ENCODE measurements at places on chromosomes 3 and 15. TPM values are rescaled to one million over a fixed set of nuclear protein-coding genes. Genes with fewer than 3 reads are reported as not detected.

GRCh38 chr15:22939652-22940061 is 40.5 kb downstream of the CYFIP1 start:
- H3K27me3 ChIP-seq, result no peaks in the 10 kb centered on the region
- H3K4me1 ChIP-seq, result no peaks in the 10 kb centered on the region
- no peak for DNase-seq
- H3K36me3 ChIP-seq, result peaks cover 92% of the 10 kb centered on the region

GOLGA8M gene
- total RNA-seq, result 2.2 TPM

DNA sequence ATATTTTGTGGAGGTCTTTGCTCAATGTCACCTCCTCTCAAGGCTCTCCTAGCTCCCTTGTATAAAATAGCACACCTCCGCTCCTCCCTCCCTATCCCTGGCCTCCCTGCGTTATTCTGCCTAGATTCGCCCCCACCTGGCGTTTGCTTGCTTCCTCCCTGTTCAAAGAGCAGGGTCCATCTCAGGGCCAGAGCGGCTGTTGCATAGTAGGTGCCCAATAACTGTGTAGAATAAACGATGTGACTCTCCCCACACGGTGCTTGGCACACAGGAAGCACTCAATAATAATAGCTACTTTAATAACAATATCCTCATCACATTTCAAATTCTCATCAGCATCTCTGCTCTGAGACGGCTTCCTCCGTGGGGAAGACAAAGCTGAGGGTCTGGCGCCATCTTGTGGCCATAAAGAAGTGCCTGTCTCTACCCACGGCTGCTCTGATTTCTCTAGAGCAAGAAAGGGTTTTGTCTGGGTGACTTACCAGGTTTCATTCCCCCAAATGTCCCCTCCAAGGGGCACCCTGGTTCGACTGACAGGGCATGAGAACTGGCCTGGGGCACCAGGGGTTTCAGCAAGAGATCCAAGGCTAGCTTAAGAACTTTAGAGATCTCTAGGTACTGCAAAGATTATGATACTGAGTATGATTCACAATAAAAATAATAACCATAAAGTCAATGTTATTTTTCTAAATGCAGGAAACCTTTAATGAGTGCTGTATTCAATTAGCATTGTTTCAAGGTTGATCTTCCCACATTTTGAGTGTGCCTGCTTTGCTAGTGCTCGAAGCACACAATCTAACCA is 16.1 kb downstream of the CD276 start:
- no peaks in the 10 kb centered on the region for H3K27me3 ChIP-seq
- H3K36me3 ChIP-seq, result peaks cover 21% of the 10 kb centered on the region
- peak; percentile 67 for DNase-seq
- no peak overlapping the region for H3K4me3 ChIP-seq
- H3K27ac ChIP-seq, result no peak overlapping the region

OIP5 gene
- 1.3 TPM for total RNA-seq

DNA sequence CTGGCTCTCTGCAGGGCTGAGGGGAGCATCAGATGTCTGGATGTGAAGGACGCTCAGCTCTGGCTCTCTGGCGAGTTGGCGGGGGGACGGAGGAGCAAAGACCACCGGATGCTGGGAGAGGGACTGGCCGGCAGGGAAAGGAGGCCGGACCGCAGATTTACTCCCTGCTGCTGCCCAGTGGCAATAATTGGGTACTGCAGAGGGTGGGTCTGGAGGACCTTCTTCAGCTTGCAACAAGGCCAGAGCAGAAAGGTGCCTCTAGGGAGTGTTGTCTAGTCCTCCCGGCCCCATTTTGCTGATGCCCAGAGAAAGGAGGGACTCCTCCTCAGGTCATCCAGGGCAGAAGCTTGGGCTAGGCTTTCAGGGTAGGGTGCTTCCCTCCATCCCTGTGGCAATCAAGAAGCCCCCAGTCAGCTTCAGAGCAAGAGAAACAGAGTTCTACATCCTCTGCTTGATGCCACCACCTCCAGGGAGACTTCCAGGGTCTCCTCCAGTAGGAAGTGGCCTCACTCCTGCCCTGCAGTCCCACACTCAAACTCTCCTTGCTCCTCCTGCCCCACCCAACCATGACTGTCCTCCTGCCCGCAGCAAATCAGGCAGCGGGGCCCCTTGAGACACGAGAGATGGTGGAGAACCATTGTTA is 20.3 kb upstream of the CSPG4 start:
- peaks cover 8% of the 10 kb centered on the region for H3K4me1 ChIP-seq
- DNase-seq, result no peak
- H3K27me3 ChIP-seq, result no peaks in the 10 kb centered on the region
- H3K36me3 ChIP-seq, result no peaks in the 10 kb centered on the region
- no peak overlapping the region for H3K4me3 ChIP-seq

MORC1 gene
- total RNA-seq, result not detected

GRCh38 chr15:70627734-70628548 is 135.4 kb downstream of the UACA start:
- H3K4me3 ChIP-seq, result no peak overlapping the region

TLR9 gene
- total RNA-seq, result not detected

IQGAP1 gene
- 28.6 TPM for total RNA-seq

LRTM1 gene
- total RNA-seq, result not detected

DNA sequence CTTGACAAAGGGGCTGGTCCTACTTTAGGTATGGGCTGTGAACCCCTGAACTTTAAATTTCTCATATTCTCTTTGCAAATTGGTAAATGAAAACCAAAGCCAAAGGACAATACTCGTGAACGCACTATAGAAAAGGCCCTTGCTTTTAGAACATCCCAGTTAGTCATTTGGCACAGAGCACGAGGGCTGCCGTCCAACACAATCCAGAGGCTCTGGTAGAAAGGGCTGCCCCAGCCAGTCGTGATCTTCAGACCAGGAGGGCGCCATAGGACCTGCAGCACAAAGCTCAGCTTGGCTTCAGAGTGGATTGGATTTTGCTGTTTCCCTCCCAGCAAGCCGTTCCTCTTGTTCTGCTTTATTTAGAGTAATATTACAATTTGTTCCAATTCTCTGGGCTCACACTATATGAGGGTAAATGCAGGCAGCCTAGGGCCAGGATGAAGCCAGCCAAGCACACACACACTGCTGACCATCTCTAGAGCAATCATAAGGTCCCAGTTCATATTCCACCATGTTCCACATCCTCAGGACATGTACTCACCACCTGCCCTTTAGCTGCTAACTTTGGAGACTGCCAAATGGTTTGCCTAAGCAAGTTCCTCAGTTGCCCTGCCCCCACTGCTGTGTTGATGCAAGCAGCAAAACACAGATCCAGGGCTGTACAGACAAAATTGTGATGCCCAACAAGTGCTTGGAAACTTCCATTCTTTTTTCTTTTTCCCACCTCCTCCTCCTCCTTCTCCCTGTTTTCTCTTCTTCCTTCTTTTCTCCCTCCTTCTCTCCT is 6.0 kb upstream of the BFSP2 start:
- H3K4me1 ChIP-seq, result no peaks in the 10 kb centered on the region
- no peak overlapping the region for H3K4me3 ChIP-seq
- DNase-seq, result no peak
- H3K27me3 ChIP-seq, result no peaks in the 10 kb centered on the region
- H3K27ac ChIP-seq, result no peak overlapping the region
- H3K36me3 ChIP-seq, result no peaks in the 10 kb centered on the region

GRCh38 chr3:23431764-23432163 is 228.6 kb downstream of the UBE2E2 start:
- H3K27ac ChIP-seq, result no peak overlapping the region
- H3K4me1 ChIP-seq, result no peaks in the 10 kb centered on the region
- H3K27me3 ChIP-seq, result no peaks in the 10 kb centered on the region
- DNase-seq, result no peak
- H3K36me3 ChIP-seq, result no peaks in the 10 kb centered on the region

NEK4 gene
- 13.9 TPM for total RNA-seq

PLIN1 gene
- 2.1 TPM for total RNA-seq

DNA sequence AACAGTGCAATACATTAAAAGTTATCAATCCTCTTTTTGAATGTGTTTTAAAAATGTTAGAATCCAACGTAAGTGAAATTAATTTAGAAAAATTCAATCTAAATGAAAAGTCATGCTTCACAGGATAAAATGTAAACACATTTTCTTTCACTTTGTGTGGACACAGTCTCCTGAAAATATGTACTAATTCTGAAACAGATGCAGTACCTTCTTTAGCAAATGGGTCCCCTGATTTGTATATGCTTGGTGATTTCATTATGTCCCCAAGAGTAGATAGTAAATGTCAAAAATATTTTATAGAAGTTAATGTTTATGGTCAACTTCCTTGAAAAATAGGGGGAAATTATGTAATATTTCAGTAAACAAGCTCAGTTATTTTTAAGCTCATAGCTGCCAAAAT is 28.9 kb downstream of the FOXP1 start:
- no peaks in the 10 kb centered on the region for H3K4me1 ChIP-seq
- H3K4me3 ChIP-seq, result no peak overlapping the region
- H3K27ac ChIP-seq, result no peak overlapping the region
- DNase-seq, result no peak
- H3K36me3 ChIP-seq, result no peaks in the 10 kb centered on the region

GRCh38 chr3:18283680-18284079 is 141.5 kb downstream of the SATB1 start:
- no peak overlapping the region for H3K27ac ChIP-seq
- no peak for DNase-seq
- H3K36me3 ChIP-seq, result no peaks in the 10 kb centered on the region
- no peaks in the 10 kb centered on the region for H3K27me3 ChIP-seq
- no peaks in the 10 kb centered on the region for H3K4me1 ChIP-seq

DNA sequence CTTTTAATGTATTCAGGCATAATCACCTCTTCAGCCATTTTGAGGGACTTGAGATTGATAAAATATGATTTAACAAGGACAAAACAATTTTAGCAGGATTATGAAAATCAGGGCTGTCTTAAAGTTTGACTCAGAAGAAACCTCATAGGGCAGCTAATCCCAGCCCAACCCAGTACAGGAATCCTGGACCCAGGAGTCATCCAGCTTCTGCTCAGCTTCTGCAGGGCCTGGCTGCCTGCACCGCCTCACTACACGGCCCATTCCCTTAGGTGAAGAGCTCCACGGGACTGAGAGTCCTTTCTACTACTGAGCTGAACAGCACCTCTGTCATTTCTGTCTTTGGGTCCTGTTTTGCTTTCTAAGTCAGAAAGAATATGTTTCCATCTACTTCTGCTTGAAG is 37.5 kb downstream of the ARHGAP31 start:
- no peak for DNase-seq
- peak overlapping the region; percentile 52 for H3K27ac ChIP-seq
- H3K27me3 ChIP-seq, result no peaks in the 10 kb centered on the region

DNA sequence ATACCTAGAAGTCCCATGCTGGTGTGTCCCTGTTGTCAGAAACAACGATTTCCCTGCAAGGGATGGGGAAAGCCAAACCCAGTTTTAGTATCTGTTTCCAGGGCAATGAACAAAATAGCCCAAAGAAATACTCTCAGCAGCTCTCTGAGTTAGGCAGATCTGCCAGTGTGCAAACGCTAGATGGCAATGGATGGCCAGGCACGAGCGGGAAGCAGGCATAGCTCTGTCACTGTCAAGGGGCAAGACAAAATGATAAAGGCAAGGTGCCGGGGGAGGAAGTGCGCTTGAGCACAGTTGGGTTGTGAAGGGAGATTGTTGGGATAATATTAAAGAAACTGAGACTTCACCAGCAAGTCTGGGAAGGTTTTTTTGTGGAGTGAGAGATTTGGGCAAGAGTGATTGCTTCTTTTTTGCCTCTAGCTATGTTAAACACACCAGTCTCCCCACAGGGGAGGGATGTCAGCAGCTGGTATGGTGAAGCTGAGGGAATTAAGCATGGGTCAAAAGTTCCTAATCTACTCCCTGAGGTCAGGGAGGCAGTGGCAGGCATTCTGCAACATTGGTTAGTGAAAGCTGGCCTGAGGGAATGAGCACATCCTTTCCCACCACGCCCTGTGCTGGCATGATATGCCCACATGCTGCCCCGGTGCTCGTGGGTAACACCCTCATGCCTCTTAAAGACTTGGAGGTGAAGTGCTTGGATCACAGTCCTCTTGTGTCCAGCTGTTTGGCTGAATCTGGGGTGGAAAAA is 117.5 kb downstream of the PDCD6IP start:
- H3K27ac ChIP-seq, result no peak overlapping the region
- no peak overlapping the region for H3K4me3 ChIP-seq
- no peak for DNase-seq
- no peaks in the 10 kb centered on the region for H3K36me3 ChIP-seq

DNA sequence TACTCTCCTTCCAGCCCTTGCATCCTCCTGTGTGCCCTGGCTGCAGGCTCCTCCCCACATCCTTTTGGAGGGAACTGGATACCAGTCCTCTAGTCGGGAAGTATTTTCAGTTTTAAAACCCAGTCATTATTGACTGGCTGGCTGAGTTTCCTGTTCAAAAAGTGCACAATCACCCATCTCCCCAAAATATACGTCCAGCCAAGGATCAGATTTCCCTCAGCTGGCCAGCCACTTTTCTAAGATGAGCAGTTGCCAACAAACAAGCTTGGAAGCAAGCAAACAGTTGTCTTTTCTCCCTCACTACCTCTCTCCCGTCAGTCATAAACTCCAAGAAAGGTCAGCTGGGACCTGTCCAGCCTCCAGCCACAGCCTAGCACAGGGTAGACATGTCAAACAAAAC is 147.7 kb upstream of the GALNT15 start:
- no peaks in the 10 kb centered on the region for H3K4me1 ChIP-seq
- H3K27ac ChIP-seq, result no peak overlapping the region
- no peak overlapping the region for H3K4me3 ChIP-seq
- no peak for DNase-seq
- no peaks in the 10 kb centered on the region for H3K27me3 ChIP-seq

DNA sequence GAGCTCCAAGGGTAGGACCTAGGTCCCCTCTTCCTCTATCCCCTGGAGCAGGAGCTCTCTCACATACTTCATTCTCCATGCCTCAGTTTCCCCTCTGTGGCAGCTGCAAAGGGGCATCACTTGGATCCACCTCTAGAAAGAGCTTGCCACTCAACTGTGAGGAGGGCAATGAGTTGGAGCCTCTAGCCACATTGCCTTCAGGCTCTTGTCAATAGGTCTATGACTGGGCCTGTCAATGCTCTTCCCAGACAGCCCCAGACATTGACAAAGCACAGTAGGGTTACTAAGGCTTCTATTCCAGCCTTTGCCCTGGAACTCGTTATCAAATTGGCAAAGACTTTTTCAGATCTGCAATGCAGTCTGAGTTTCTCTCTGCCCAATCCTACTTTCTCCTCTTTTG is 4.4 kb upstream of the VIPR1 start:
- no peak overlapping the region for H3K4me3 ChIP-seq
- no peak for DNase-seq
- H3K27ac ChIP-seq, result no peak overlapping the region
- H3K4me1 ChIP-seq, result no peaks in the 10 kb centered on the region

DNA sequence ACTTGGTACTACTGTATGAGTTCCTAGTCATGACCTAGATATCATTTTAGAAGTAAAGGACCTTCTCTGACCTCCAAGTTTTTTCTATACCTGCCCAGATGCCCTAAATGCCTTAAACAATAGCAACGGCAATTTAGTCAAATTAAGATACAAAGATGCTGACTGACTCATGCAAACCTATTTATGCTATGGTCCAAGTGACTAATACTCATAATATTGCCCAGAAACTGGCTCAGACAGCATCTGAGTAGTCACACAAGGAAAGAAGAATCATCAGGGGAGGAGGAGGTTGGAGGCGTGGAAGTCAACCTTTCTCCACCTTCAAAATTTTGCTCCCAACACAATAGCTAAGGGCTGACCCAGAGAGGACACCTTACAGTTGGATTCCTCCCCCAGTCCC is 6.8 kb downstream of the FYCO1 start:
- no peaks in the 10 kb centered on the region for H3K27me3 ChIP-seq
- peaks cover 16% of the 10 kb centered on the region for H3K4me1 ChIP-seq
- peak overlapping the region; percentile 98 for H3K27ac ChIP-seq
- peaks cover 13% of the 10 kb centered on the region for H3K36me3 ChIP-seq
- no peak for DNase-seq

GRCh38 chr15:62920682-62921502 is 121.7 kb upstream of the TPM1 start:
- H3K27ac ChIP-seq, result peak overlapping the region; percentile 68
- peaks cover 18% of the 10 kb centered on the region for H3K4me1 ChIP-seq
- H3K4me3 ChIP-seq, result no peak overlapping the region
- no peaks in the 10 kb centered on the region for H3K36me3 ChIP-seq
- DNase-seq, result peak; percentile 67

Data from heart left ventricle (tissue), 16 donors.